Left renal pelvis (tissue), 4 donors: ENCODE measurements at places on chromosomes 12 and 14.
A peak's percentile ranks its signal among the peaks of the same experiment; 100 is the strongest.

DNA sequence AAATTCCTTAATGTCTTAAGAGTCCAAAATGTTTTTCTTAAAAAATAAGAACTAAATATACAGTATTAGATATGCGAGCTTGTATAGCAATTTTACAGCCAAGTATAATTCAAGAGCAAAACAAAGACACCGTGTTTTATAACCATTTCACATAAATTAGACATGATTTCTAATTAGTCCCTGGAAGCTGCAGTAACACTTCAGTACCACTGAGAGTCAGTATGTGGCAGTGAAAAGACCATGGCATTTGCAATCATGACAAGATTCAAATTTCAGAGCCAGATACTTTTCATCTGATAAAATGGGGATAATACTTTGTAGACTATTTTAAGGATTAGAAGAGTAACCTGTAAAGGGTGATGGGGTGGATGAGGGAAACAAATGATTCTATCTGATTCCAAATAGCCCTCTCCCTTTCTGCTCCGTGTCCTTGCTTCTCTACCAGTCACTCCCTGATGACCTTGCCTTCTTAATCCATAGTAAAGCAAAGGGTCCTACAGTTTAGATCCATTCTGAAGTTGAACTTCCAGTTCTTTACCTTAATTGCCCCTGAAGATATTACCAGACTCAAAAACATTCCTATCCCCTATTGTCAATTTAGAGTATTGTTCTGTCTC, 145.4 kb upstream of the ABCD2 start:
- peak; percentile 6 for DNase-seq

GRCh38 chr14:55805250-55805649, 225.2 kb downstream of the KTN1 start:
- no peak for DNase-seq

- DNase-seq, result no peak
Measured at GRCh38 chr14:29262979-29263378, 496.4 kb downstream of the FOXG1 start.

GRCh38 chr12:5582541-5582940, 150.6 kb downstream of the NTF3 start:
- DNase-seq, result no peak

DNA sequence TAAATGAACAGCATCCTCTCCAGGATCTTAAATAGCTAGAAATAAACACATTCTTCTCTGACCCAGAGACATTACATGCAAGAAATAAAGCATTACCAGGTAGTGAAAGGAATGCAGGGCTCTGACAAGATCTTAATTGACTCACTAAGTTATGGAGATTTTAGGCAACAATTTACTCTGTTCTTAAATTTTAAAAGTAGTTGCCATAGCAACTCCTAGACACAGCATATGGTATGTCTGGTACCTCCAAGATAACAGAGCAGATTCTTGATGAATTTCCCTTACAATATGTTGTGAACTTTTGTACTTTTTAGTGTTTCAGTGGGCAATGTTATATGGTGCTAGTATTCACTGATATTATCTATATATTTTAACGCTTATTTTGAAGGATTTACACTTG, 76.7 kb upstream of the G2E3 start:
- no peak for DNase-seq

- DNase-seq, result no peak
Measured at GRCh38 chr12:82605115-82605514, 81.6 kb upstream of the TMTC2 start.

DNA sequence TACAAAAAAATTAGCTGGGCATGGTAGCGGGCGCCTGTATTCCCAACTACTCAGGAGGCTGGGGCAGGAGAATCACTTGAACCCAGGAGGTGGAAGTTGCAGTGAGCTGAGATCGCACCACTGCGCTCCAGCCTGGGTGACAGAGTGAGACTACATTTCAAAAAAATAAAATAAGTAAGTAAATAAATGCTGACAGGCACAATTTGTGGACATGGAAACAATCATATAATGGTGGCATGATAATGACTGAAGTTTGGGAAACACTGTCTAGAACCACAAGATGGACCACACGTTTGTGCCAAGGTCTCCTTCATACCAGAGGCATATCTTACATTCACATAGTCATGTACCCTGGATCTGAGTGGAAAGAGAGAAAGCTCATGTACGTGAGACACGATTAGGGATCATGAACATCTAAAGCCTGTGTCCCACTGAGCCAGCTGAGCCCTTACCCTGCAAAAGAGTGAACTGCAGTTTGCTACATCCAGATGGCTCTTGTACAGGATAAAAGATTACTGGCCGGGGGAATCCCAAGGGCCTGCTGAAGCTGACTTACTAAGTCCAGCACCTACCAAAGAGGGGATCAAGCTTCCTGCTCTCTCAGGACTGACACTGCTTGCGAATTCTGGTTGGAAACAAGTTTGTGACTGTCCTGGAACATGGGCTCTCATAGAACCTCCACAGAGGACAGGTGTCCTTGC, 62.9 kb downstream of the TRAFD1 start:
- no peak for DNase-seq
